ENCODE measurements at places on chromosomes 3 and 15.

- DNase-seq = no peak
Measured at GRCh38 chr3:177141471-177141870, 55.8 kb downstream of the TBL1XR1 start.

- DNase-seq = no peak
Measured at GRCh38 chr3:178631950-178632349, 95.7 kb downstream of the KCNMB2 start.

DNA sequence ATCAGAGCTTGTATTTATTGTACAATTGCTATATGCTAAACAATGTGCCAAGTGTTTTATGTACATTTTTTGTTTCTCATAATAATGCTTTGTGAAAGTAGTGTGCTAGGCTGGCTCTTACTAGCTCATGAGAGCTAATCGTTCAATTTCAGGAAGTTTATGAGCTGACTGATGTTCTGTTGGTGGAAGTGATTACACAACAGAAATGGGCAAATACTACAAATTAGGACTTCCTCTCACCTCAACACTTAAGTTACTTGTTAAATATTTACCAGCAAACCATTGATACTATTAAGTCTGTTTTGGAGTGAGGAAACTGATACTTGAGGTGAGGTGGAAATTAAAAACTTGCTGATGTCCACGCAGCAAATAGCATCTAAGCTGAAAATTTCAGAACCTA is 32.3 kb downstream of the SLC9C1 start:
- no peak for DNase-seq

GRCh38 chr3:74332165-74332564 is 282.3 kb downstream of the CNTN3 start:
- no peak for DNase-seq

- DNase-seq = no peak
Measured at GRCh38 chr3:193828477-193828876, 235.5 kb downstream of the OPA1 start.

GRCh38 chr3:85189731-85190130 is 230.9 kb downstream of the CADM2 start:
- DNase-seq = no peak
